Suprapubic skin (tissue), 4 donors: ENCODE measurements at places on chromosomes 4 and X.

DNA sequence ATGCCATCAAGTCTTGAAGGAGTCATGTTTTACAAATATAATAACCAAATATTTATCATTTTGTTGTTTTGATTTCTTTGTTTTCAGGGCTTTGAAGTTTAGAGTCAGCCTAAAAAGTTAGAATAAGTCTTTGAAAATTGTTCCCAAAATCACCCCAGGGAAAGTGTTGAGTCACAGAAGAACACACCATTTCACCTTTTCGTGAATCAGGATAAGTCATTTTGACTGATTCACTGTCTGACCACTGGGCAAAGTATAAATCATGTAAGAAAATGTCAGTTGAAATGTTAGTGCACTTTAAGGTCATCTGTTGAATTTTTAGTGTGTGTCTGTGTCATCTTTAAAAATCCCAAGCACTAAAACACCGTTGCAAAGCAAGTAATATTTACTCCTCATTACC lies 1320.1 kb downstream of the RPA4 start:
- DNase-seq, result no peak

- DNase-seq, result no peak
Observed at GRCh38 chrX:41561045-41561444, 113.9 kb downstream of the NYX start.

DNA sequence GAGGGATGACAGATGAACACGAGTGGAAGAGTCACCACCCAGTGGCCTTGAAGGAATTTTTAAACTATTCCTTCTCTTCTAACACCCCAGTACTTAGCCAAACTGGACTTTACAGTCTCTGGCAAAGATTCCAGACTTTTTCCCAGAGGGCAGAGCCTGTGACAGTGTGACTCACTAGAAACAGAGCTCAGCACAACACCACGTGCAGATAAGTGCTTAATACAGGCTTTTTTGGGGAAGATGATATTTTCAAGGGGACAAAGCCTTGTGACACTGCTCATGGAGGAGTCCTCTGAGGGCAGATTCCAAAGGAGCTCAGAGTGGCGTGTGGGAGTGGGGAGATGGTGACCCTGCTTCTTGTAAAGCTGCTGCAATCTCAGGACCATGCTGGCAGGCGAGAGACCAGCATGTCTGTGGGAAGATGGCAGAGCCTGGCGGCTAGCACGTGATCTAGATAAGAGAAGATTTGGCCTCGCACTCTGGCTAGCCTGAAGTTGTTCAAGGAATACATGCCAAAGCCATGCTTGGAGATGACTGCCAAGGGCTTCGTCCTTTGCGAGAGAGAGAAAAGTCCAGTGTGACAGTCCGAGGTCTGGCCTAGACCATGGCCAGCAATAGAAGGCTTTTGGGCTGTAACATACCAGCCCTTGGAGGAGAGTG lies 2.4 kb downstream of the RAB33A start:
- DNase-seq, result no peak

GRCh38 chr4:73451404-73451803 lies 15.4 kb downstream of the AFP start:
- no peak for DNase-seq

DNA sequence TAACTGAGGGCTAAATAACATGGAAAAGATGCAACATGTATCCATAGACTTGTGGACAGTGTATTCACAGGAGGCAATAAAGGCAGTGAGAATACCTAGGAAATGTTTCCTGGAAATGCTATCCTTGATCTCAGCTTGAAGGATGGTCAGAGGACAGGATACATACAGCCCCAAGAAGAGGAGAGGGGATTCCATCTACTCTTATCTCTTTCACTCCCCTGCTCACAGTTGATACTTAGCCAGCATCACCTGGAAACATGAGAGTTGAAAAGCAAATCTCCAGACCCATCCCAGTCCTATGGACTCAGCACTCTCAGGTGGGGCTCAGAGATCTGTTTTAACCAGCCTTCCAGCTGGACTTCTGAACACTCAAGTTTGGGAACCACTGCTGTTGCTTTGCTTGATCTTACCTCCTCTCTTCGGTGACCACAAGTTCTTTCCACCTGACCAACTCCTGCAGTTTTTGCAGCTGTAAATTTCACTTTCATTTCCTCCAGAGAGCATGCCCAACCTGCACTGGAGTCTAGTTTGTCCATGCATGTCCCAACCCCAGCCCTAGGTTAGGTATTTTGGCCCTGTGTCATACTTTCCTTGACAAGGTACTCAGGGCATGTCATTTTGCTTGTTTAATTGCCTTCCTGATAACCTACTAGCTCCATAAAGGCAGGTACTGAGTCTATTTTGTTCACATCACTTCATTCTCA lies 10.4 kb downstream of the RELL1 start:
- DNase-seq, result no peak

- no peak for DNase-seq
Observed at GRCh38 chr4:15197005-15197404, 194.7 kb downstream of the CPEB2 start.

- DNase-seq, result no peak
Observed at GRCh38 chrX:53279296-53280237, 1.8 kb downstream of the IQSEC2 start.

DNA sequence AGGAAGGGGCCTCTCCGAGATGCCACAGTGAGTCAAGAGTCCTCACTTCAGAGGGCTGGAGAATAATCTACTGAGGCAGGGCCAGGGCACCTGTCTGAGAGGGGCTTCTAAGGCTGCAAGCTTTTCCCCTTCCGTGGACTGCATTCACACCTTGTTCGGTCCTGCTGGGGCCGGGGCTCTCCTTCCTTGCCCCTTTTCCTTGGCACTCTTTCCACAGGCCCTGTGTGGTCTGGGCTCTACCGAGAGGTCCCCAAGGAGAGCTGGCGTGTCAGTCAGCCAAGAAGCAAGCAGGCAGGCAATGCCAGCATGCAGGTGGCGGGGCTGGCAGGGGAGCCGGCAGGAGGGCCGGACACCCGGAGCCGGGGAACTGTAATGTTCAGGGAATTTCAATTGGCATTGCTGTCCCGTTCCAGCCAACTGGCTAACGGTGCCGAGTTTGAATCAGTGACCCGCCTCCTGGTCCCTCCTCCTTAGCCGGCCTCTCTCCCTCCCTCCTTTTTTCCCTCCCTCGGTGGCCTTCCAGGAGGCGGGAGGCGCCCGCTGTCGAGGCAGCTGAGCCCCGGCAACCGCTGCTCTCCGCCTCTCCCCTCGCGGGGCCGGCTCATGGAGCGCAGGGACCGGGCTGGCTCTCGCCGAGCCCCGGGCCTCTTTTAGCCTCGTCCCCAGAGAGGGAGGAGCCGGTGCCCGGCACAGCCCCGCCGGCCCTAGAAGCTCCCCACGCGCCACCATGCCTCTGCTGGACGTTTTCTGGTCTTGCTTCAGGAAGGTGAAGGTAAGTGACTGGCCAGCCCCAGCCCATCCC lies at the start of gene STARD8:
Gene STARD8, plus strand, starts transcription at position 511 of the 802 bp plus-strand sequence. Its CDS starts 217 bp downstream, at position 728.
- DNase-seq, result no peak

- no peak for DNase-seq
Observed at GRCh38 chr4:94504545-94504944, 52.8 kb downstream of the PDLIM5 start.

DNA sequence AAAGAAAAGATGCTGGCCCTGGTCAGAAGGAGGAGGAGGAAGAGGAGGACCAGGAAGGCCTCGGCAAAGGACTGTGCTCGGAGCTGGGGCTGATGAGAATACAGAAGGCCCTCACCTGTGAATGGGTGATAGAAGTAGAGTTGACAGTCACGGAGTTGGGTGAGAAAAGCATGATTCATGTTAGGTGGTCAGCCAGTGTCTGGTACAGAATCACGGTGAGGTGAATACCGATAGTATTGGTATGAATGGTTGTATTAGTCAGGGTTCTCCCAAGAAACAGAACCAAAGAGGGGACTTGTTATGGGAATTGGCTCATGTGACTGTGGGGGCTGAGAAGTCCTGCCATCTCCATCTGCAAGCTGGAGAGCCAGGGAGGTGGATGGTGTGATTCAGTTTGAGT lies 32.5 kb upstream of the FAM156A start:
- no peak for DNase-seq

DNA sequence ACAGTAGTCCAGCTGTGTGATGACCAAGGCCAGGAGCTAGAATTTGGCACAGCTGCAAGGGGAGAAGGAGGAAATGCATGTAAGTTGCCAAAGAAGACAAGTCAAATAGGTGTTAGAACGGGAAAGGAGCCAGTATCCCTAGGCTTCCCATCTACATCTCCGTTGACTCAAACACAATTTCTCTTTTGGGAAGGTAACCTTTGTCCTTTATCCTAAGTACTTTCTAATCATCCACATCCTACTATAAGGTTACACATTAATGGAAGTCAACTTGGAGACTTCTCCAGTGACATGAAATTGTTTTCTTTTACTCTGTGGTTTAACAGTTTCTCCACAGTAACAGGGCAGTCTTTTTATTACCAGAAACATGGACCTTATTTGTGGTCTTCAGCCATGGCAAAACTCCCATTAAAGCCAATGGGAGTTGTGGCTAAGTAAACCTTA lies 620.0 kb downstream of the ANKRD50 start:
- no peak for DNase-seq

- DNase-seq, result no peak
Observed at GRCh38 chr4:147578051-147578476, 39.1 kb upstream of the TMEM184C start.

- no peak for DNase-seq
Observed at GRCh38 chr4:77009511-77010115, 60.1 kb downstream of the SEPTIN11 start.

DNA sequence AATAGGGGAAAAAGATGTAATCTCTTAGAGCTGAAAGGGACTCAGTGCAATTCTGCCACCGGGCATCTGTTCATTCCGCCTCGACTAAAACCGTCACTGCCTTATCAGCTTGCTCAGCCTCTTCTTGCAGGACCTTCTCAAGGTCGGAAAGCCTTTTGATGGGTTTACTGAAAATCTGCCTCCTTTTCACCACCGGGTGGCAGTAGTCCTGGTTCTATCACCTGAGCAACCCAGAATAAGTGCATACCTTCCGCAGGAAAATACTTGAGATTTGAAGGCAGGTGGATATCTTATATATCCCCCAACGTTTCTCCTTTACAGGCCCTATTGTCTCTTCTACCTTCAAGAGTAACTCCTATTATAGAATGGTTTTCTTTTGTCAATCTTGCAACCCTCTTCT lies 103.4 kb upstream of the PAK3 start:
- DNase-seq, result no peak

- no peak for DNase-seq
Observed at GRCh38 chr4:26204911-26205370, 115.9 kb upstream of the RBPJ start.

GRCh38 chrX:27660878-27661277 lies 70.7 kb downstream of the DCAF8L2 start:
- DNase-seq, result no peak

- no peak for DNase-seq
Observed at GRCh38 chr4:123419885-123420755, 23.5 kb downstream of the SPRY1 start.

DNA sequence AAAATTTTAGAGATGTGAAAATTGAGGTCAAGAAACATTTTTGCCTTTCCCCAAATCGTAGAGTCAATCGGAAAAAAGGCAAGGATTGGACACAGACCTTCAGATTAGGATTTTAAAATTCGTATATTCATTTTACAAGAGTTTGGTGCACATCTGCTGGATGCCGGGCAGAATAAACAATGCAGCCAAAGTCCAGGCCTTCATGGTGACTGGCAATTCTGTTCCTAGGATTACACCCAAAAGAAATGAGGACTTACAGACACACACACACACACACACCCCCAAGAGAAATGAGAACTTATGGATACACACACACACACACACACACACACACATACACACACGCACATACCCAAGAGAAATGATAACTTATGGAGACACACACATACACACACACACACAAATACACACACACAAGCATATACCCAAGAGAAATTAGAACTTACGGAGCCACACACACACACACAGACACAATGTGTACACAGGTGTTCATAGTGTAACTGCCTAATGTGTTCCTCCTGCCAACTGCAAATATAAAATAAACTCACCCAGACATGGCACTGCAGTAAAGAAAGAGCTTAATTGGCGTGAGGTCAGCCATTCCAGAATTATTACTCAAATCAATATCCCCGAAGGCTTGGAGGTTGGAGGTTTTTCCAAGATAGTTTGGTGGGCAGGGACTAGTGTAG lies 165.7 kb upstream of the STS start:
- no peak for DNase-seq

DNA sequence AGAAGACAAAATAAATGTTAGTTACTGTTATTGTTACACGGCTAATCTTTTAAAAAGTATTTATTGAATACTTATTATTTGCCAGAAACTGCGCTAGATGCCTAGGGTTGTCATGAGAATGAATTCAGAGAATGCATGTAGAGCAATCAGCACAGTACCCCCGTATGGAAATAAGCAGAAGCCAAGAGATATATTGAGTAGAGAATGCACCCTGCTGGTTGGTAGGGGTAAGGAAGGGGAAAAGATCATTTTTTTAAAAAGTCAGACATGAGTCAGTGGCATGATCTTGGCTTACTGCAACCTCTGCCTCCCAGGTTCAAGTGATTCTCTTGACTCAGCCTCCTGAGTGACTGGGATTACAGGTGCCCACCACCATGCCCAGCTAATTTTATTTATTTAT lies 13.1 kb upstream of the DRP2 start:
- no peak for DNase-seq

DNA sequence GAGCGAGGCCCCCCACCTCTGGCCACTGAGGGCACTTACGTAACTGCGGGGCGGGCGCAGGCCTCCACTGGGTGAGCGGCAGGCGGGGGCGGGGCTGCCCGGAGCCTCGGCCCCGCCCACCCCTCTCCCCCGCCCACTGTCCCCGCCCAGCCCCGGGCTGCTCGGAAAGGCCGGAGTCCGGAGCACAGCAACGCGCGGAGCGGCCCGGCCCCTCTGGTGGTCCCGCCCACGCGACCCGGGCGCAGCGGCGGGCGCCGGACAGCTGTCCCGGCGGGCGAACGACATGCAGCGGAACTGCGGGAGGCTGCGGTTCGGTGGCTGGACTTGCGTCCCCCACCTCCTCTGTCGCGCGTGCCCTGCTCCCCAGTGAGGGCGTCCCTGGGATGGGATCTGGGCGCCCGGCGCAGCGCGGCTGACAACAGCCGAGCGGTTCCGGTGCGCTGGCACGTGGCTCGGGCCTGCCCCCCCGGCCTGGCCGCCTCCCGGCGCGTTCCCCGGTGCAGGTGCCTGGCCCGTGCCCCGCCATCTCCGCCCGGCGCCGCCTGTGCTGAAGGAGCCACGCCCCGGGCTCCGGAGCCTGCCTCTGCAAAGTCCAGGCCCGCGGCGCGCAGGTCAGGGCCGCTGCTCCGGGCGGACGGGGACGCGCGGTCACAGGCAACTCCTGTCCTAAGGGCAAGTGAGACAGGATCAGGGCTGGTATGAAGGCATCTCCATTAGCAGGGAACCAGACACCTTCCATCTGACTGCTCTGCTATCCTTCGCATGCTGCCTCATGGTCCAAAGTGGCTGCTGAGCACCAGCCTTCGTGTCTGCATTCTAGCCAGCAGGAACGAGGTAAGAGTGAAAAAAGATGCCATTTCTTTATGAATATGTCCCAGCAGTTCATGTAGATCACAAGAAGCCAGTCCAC lies 21.8 kb upstream of the JAKMIP1 start:
- DNase-seq, result no peak

DNA sequence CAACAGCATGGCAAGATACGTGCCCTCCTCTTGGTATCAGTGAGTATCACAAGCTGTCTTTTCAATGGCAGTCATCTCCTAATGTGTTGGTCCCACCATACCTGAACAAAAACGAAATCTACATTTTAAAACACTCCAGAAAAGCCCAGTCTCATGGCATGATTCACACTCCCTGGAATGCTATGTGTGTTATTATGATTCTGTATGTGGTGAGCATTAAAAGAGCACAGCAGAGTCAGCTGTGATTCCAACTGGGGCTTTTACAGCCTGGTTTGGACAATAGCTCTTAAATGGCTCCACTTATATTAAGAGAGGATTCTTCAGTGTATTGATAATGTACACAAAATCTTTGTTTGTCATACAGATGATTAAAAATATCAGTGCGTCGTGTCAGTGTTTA lies 274.1 kb upstream of the GK2 start:
- DNase-seq, result no peak
